ENCODE measurements at places on chromosomes 4 and X.

DNA sequence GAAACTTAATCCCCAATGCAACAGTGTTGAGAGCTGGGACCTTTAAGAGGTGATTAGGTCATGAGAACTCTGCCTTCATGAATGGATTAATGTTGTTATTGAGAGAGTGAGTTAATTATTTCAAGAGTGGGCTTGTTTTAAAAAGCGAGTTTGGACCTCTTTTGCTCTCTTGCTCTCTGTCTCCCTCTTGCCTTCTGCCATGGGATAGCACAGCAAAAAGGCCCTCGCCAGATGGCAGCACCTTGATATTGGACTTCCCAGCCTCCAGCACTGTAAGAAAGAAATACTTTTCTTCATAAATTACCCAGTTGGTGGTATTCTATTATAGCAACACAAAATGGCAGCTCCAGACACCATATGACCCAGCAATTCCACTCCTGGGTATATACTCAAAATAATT lies 7.0 kb upstream of the ATP6AP2 start:
- peak; percentile 3 for DNase-seq

DNA sequence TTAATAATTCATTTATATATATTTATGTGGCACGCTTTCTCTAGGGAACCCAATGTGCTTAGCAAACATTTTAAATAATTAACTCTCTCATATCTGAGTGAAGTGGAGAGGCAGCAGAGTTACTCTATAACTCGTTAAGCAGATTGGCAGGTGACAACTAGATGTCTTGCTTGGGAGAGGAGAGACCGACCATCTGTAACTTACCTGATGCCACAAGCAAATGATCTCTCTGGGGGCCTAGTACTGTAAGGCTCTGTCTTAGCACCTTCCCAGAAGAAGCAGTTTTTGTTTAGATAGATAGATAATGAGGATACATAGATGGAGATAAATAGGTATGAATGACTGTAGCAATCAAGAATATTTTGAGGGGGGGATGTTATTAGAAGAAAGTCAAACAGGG lies 11.9 kb upstream of the SEL1L3 start:
- no peak for DNase-seq

DNA sequence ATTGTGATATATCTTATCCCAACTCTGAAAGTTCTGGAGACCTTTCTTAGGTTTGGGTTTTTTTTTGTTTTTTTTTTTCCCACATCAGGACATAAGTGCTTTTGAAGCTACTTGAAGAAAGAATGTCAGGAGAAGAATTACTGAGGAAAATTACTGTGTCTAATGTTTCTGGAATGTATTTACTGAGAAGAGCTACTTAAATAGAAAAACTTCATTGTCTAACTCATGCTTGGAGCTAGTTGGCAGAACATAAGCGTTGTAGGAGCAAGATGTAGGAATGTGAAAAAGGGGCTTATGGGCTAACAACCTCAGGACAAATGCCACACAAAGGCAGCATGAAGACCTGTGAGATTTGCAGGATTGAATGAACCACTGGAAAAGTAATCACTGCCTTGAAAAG lies 166.6 kb upstream of the GLRA2 start:
- DNase-seq = peak; percentile 72

DNA sequence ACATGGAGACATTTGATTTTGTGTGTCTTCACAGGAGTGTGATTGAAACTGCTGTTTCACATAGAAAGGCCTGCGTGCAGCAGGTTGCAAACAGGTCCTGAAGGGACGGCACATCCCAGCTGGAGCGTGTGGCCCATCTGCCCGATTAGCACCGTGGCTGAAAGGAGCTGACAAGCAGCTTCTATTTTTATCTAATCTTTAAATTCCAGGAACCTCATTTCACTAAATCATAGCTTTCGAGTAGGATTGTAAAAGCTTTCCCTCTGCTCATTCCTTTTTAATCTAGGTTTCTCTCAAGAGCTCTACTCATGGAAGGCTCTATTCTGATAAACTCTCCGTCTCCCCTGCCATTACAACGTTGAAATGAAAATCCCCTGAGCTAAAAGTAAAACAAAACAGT lies 106.8 kb downstream of the FSTL5 start:
- DNase-seq = no peak

DNA sequence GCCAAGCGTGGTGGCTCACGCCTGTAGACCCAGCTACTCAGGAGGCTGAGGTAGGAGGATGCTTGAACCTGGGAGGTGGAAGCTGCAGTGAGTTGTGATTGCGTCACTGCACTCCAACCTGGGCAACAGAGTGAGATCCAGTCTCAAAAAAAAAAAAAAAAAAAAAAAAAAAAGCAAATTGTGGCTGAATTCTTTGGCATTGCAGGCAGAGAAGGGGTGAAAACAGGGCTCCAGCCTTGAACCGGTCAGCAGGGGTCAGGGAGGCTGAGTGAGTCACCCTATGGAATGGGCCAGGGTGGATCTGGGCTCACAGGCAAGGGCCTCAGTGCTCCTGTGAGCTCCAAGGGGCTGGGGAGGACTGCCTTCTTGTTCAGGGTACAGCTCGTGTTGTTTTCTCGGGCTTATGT lies 13.2 kb upstream of the FAM3A start:
- no peak for DNase-seq

Data from AG10803 (cell line).